NCI-H1417 (cell line): ENCODE measurements at places on chromosomes 3 and 15.

DNA sequence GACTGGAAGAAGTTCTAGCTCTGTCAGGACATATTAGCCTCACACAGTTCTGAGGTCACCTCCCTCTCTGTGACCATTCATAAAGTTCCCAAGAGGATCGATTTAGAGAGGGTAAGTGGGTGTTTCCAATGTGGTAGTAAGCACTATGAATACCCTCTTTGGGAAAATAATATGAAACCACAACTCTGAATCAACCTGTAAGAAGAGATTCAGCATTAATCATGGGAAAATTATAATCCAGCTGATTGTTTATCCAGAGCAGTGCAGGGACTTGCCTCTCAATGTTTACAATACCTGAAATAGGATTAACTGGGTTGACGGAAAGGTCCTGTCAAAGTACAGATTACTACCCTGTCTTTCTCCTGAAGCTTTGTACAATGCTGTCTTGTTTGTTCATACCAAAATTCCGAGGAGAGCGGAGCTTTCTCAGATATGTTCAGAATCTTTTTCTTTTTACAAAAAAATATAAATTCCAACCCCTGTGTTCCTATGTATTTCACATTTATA, 302.9 kb upstream of the DPPA4 start:
- DNase-seq, result no peak

- DNase-seq, result no peak
These were observed 104.3 kb upstream of the TSC22D2 start for GRCh38 chr3:150303768-150304167.

- DNase-seq, result no peak
These were observed 50.9 kb downstream of the DPH6 start for GRCh38 chr15:35495080-35495479.

GRCh38 chr3:36677331-36678007, 86.9 kb downstream of the DCLK3 start:
- DNase-seq, result no peak

GRCh38 chr3:160754371-160754854, 1.6 kb upstream of the PPM1L start:
- peak; percentile 90 for DNase-seq

GRCh38 chr3:178275793-178276192, 260.4 kb upstream of the KCNMB2 start:
- DNase-seq, result no peak

DNA sequence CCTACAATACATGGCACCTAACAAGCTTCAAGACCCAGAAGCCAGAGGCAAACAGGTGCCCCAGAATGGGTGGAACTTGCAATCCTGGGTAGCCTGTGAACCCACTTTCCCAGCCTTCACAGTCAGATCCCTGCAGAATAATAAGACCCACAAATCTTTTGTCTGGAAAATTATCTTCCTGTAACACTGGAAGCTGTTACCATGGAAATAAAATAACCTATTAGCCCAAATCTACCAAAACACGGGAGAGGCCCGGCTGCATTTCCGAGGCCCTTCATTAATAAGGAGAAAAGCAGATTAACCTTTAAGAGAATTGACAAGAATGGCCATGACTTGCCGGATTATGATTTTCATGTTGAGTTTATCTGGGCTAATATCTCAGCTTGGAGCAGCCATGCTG, 256.1 kb upstream of the PROK2 start:
- DNase-seq, result no peak

DNA sequence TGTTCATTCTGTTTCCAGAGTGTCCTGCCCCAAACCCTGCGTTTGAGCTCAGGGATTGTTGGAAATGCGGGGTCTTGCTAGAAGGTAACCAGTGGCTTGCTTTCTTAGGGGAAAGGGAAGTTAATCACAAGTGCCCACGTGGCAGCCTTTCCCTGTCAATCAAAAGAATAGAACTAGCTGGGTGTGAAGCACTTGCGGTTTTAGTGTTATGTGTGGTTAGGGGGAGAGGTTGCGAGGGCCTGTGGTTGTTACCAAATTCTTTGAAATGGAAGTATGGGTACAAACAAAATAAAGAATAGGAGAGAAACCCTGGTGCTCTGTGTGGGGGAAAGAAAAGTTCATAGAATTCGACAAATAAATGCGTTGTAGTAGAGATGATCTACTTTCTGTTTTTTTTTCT, 67.6 kb downstream of the FNDC3B start:
- no peak for DNase-seq
